Right cardiac atrium (tissue), 5 donors: ENCODE measurements at places on chromosomes 6 and 20. TPM values are rescaled to one million over a fixed set of nuclear protein-coding genes. Genes with fewer than 3 reads are reported as not detected.

Gene IMPG1
- polyA plus RNA-seq, result not detected

Gene GPR63
- 0.29 TPM for polyA plus RNA-seq

Gene BLOC1S5
- 6.1 TPM for polyA plus RNA-seq

Gene PPP1R16B
- 4.9 TPM for polyA plus RNA-seq

Gene ZFP57
- 0.77 TPM for polyA plus RNA-seq

Gene ROMO1
- 379 TPM for polyA plus RNA-seq

Gene DCDC2
- polyA plus RNA-seq, result not detected

Gene MLN
- polyA plus RNA-seq, result not detected

Gene SOX18
- polyA plus RNA-seq, result 26.8 TPM

Gene ZNF341
- 2.0 TPM for polyA plus RNA-seq

Gene NEDD9
- 20.9 TPM for polyA plus RNA-seq

Gene REM1
- 2.9 TPM for polyA plus RNA-seq

Gene ENPP5
- 9.8 TPM for polyA plus RNA-seq

Gene HLA-DOB
- 0.20 TPM for polyA plus RNA-seq

Gene TMC2
- polyA plus RNA-seq, result not detected

Gene OLIG3
- polyA plus RNA-seq, result not detected

Gene PKIB
- 0.25 TPM for polyA plus RNA-seq

Gene CD109
- 6.6 TPM for polyA plus RNA-seq

Gene ZNF165
- 0.36 TPM for polyA plus RNA-seq

Gene TREM1
- 1.1 TPM for polyA plus RNA-seq

Gene C6orf136
- polyA plus RNA-seq, result 46.3 TPM

Gene TFAP2B
- not detected for polyA plus RNA-seq

Gene HLA-DRB1
- 30.1 TPM for polyA plus RNA-seq

Gene MICB
- 1.2 TPM for polyA plus RNA-seq

Gene HLA-DMB
- polyA plus RNA-seq, result 6.0 TPM

Gene SLC35D3
- polyA plus RNA-seq, result 0.05 TPM

Gene SASH1
- polyA plus RNA-seq, result 14.1 TPM

Gene FLRT3
- polyA plus RNA-seq, result 0.23 TPM

Gene POU5F1
- 0.57 TPM for polyA plus RNA-seq

Gene ROS1
- 0.02 TPM for polyA plus RNA-seq

Gene LSM2
- polyA plus RNA-seq, result 27.0 TPM

Gene ARFGEF3
- 0.63 TPM for polyA plus RNA-seq
